ENCODE measurements at places on chromosomes 12 and 14.

DNA sequence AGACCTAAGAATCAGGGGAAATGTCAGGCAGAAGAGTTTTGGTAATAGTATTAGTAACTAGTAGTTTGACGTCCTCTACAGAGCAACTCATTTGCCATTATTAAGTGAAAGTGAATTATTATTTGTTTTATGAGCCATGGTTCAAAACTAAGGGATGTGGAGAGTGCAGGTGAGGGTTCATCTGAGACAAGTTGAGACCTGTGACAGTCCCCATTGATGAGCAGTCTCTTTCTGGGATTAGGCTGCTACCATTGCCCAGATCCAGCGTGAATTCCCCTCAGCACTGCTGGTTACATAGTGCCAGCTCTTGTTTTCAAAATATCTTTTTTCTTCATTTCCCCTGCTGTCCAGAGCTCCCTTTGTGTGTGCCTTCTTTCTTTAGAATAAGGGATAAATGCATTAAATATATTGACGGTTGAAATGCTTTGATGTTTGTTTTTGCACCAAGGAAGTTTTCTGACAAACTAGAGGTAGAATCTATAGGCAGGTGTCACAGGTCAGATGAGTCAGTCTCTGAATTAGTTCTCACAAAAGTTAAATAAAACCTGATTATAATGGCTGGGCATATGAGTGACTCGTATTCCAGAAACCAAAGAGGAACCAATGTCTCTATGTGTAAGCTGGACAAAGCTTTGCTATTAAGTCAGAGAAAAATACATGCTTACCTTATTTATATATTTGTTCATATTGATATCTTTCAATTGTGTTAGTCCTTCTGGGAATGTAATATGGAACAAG, 381.4 kb downstream of the TMEM117 start:
- DNase-seq: no peak

- no peak for DNase-seq
Measured at GRCh38 chr12:26767116-26767515, 65.9 kb downstream of the ITPR2 start.

- no peak for DNase-seq
Measured at GRCh38 chr14:33568935-33569579, 381.8 kb downstream of the EGLN3 start.

DNA sequence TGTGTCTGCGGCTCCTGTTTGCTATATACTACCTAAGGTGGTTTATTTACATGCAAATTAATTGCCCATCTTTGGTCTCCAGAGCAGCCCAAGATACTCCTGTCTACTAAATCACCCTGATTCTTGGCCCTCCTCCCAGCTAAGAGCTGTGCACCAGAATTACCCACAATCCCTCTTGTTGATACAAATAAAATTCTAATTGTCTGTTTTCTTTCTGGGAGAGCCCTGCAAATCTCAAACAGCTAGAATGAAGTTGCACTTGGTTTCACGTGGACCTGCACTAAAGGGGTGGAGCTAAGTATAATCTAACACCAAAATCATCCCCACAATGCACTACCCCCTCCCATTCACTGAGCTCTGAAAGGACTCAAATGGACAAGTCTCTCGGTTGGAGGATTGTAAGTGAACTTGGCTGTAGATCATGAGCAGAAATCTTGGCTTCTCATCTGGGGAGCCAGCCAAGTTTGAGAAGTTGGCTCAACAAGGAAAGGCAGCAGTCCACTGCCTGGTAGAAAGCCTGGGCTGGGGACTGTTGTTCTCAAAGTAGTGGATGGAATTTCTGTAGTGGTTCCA, 6.6 kb downstream of the MAX start:
- no peak for DNase-seq

DNA sequence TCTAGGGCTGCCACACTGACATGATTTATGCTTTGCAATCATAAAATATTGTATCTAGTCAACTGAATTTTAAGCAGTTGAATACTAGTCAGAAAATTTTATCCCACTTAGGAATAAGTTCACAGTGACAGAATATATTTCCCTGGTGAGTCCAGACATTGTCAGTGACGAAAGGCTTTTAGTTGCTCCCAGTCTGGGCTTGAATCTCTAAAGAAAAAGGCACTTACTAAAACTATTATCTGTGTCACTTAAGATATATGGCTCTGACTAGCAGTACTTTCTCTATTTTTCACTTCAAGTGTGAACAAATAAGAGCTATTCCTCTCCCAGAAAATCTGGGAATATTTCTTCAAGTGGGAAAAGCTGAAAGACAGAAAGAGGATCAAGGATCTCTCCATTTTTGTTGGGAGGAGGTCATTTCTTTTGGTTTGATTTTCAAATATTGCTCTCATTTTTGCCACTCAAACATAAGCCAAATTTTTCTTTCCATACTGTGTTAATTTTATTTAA, 1262.3 kb upstream of the USP15 start:
- no peak for DNase-seq

DNA sequence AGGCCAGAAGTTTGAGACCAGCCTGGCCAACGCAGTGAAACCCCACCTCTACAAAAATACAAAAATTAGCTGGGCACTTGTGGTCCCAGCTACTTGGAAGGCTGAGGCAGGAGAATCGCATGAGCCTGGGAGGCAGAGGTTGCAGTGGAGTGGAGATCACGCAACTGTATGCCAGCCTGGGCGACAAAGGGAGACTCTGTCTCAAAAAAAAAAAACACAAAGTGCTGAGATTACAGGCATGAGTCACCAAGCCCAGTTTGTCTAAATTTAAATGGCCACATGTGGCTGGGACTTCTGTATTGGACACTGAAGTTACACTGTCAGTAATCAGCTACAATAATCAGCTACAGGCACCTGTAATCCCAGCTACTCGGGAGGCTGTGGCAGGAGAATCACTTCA, 100.9 kb upstream of the AEBP2 start:
- no peak for DNase-seq

DNA sequence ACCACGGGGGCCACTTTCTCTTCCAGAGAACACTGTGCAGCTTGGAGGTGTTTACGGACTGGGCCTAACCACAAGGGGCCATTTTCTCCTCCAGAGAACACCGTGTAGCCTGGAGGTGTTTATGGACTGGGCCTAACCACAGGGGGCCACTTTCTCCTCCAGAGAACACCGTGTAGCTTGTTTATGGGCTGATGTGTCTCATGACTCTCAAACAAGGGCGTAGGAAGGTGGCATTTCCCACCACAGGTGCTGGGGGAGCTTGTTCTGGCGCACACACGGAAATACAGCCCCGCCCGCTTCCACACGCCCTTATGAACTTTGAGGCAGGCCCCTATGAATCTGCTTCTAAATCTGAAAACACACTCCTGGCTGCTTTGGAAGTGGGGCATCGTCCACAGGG, 174.6 kb upstream of the SFSWAP start:
- no peak for DNase-seq

- DNase-seq: no peak
Measured at GRCh38 chr14:102352213-102352612, 10.5 kb downstream of the CINP start.

- no peak for DNase-seq
Measured at GRCh38 chr12:47767216-47767724, 5.8 kb upstream of the SLC48A1 start.

DNA sequence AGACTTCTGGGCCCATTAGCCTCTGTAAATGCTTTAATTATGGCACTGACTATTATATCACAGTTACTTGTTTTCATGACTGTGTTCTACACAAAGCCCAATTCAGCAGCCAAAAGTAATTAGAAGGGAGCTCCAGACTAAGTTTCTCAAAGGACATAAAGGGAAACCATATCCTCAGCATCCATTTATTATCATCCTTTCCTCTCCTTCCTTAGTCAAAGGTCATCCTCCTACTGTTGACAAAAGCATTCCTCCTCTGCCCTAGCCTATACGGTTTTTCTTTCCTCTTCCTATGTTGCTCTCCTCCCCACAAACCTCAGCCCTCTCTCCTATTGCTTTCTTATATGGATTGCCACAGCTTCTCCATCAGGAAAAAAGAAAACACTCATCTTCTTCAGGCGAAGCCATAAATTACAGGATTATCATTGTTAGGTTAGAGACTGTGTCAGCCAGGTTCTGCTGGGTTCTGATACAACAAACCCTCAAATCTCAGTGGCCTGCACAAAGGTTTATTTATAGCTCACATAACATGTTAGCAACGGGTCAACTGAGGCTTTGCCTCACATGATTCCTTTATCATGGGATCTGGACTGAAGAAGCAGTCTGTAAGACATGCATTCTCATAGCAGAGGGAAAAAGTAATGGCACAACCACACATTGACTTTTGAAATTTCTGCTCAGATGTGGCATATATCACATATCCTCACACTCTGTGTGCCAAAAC, 207.2 kb downstream of the SLC5A8 start:
- DNase-seq: no peak

DNA sequence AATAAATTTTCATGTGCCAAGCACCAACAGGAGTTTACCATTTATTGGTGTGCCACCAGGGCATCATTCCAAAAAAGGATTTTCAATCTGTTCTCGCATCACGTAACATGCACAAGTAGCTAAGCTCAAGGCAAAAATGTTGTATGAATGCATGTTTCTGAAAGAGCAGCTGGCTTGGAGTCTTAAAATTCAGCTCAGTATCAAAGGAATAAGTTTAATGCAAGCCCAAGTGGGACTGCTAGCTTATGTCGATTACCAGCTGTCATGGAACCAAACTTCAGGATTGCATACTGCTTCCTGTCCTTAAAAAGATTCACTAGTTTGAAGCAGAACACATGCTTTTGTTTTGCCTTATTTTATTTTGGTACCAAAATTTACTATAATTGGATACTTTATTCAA, 437.0 kb downstream of the FSCB start:
- no peak for DNase-seq

GRCh38 chr12:54042970-54043853, 10.4 kb downstream of the HOXC5 start:
- no peak for DNase-seq

DNA sequence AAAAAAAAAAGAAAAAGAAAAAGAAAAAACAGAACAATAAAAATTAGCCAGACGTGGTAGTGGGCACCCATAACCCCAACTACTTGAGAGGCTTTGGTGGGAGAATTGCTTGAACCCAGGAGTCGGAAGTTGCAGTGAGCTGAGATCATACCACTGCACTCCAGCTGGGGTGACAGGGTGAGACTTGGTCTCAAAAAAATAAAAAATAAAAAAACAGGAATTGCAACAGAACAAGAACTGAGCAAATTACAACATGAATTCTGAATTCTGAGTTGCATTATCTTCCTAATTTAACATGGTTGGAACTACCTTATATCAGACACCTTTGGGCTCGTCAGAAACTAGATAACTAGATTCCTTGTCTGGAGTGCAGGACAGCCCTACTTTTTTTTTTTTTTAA, 53.3 kb upstream of the NR2C1 start:
- DNase-seq: no peak

- DNase-seq: no peak
Measured at GRCh38 chr12:67057072-67057471, 212.1 kb upstream of the CAND1 start.

GRCh38 chr12:129036135-129036534, 182.9 kb downstream of the GLT1D1 start:
- DNase-seq: no peak

- DNase-seq: no peak
Measured at GRCh38 chr14:91477388-91477787, 32.7 kb downstream of the PPP4R3A start.

DNA sequence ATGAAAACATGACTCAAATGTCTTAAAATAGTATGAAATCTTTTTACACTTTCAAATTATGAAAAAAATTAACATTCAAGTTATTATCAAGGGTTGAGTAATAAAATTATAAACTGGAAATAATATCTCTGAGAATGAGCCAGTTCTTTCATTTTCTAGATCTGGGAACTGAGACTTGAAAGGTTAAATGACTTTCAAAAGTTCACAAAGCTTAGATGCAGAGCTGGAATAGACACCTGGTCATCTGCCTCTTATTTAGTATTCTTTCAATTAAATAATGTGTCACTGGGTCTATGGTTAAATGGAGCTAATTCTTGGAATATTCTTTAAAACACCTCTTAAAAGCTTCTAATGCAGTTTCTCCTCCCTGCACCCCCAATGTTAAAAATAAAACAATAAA, 86.6 kb downstream of the CDK17 start:
- no peak for DNase-seq

DNA sequence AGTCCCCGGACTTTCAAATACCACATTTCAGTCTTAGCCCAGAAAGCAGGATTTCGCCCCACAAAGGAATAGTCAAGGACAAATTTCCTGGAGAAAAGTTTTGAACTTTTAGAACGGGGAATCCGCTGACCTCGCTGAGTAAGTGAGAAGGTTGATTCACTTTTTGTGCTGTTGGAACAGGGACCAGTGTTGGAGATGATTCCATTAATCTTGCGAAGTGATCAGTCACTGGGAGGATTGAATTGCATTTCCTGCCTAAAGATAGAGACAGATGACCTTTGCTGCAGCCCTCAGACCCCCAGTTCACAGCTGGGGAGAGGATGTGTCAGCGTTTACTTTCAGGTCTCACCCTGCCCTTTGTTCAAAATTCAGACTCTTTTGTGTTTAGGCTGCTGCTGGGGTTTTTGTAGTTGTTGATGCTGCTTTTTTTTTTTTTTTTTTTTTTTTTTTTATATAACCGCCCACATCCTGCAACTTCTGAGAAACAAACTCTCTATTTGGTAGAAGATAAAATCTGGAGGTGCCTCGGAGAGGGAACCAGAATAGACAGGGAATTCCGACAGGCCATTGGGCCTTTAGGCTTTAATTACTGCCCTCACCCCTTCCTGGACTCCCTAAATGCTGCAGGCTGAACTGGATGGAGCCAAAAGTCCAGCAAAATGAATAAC, 9.8 kb upstream of the KDM2B start:
- DNase-seq: no peak

DNA sequence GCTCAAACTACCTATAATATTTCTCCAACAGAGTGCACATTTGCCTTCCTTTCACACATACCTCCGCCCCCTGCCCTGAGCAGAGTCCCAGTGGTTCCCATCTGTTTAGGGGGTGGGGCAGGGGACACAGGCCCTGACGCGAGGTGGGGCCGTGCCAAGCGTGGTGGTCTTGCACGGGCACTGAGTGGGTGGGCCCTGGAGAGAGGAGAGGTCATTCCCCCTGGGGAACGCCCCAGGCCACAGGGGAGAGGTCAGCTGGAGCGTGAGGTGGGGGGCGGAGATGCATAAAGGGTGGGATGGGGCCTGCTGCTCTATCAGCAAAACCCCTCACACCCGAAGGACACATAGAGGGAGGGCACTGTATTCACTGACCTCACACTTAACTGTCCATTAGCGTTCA, 441.9 kb downstream of the TMEM121 start:
- no peak for DNase-seq

DNA sequence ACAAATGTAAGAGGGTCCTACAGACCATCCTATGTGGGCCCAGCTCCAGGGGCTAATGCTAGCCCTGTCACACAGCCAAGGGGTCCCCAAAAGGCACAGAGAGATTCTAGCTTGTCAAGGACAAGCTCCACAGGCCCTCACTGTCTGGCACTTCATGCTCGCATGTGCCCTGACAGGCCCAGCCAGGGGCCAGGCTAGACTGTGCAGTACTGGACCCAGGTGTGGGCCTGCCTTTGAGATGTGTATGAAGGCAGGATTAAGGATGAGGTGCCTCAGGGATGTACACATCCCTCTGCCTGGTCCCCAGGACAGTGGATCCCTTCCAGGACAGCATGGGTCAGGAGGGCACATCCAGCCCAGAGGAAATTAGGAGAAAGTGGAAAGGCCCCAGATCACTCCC, 57.8 kb downstream of the VWF start:
- no peak for DNase-seq

GRCh38 chr14:93510056-93510455, 79.3 kb downstream of the UNC79 start:
- no peak for DNase-seq

- DNase-seq: no peak
Measured at GRCh38 chr14:60189923-60190840, 25.0 kb upstream of the DHRS7 start.
